ENCODE measurements at places on chromosomes 2 and 18.

- ATAC-seq, result no peak
Observed at GRCh38 chr2:57550912-57551311, 495.7 kb upstream of the VRK2 start.

- ATAC-seq, result no peak
Observed at GRCh38 chr2:85188852-85189251, 55.7 kb downstream of the TCF7L1 start.

GRCh38 chr2:42050010-42050702 lies 2.3 kb downstream of the PKDCC start:
- ATAC-seq, result no peak

- ATAC-seq, result no peak
Observed at GRCh38 chr2:56674084-56674483, 490.3 kb downstream of the CCDC85A start.

DNA sequence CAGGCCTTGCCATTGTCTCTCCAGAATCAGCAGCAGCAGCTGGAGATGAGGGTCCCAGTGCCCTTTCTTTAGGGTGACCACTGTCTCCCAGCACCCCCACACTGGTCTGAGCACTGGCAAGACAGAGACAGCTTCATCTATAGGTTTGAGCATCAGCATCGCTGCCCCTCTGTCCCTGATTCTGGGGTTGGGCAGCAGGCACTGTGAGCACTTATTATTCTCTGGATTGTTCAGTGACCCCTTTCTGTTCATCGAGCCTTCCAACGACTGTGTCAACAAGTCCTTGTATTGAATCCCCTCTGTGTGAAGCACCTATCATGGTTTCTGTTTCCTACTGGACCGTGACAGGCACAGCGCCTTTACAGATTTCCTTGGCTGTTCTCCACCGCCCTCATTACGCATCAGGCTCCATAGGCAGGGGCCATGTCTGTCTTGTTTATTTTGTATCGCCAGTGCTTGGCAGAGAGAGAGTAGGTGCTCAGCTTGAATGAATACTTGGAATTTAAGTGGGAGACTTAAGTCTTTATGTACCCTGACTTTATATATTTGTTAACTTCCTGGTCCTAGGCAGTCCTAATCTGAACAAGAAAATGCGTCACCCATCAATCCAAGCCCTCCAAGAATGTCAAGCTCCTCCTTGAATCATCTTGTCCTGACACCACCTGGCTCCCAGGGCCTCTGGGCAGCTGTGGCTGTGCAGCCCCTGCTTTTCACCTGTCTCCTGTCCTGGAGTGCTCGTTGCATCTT lies 11.4 kb downstream of the MALL start:
- ATAC-seq, result no peak

DNA sequence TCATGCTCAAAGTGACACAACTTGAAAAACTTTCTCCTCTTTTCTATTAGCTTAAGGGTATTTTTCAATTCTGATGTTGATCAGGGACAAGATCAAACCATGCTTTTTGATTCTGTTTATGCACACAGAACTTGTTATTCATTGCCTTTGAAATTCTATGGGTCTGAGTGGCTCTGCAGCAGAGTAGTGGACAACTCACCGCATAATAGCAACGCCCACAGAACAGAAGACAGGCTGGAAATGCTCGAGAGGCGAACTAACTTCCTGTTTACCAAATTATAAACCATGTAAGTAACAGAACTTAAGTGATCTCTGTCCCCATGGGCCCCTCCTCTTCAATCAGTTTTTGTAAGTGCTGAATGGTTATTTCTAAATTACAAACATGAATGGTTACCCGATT lies 131.2 kb downstream of the CBLN2 start:
- no peak for ATAC-seq

- no peak for ATAC-seq
Observed at GRCh38 chr2:230178546-230179485, 41.0 kb downstream of the SP110 start.

- ATAC-seq, result no peak
Observed at GRCh38 chr18:67582488-67582887, 66.0 kb upstream of the DSEL start.

- ATAC-seq, result no peak
Observed at GRCh38 chr2:203914546-203915182, 21.9 kb upstream of the ICOS start.

GRCh38 chr18:63905361-63905760 lies 2.4 kb upstream of the SERPINB10 start:
- ATAC-seq, result no peak
